ENCODE measurements at places on chromosomes 3 and 15. TPM values are rescaled to one million over a fixed set of nuclear protein-coding genes. Genes with fewer than 3 reads are reported as not detected.

Gene MYH15
- not detected for total RNA-seq

Gene XCR1
- 0.15 TPM for total RNA-seq

Gene FAM3D
- not detected for total RNA-seq

DNA sequence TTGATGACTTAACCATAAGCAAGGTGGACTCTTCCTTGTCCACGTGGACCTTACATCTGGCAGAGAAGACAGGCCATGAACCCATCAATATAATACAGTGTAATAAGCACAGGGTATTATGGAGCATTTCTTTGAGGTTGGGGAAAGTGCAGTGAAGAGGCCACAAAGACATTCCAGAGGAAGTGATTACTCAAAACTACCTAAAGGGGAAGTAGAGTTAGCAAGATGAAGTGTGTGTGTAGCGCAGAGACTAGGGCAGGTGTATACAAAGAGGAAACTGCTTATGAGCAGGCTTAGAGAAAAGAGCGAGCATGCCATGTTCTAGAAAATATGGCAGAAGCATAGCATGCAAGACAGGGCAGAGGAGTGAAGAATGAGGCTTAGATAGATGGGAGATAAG lies 17.9 kb downstream of the CP start:
- no peak for DNase-seq
- H3K36me3 ChIP-seq, result no peaks in the 10 kb centered on the region
- no peak overlapping the region for H3K4me3 ChIP-seq
- H3K4me1 ChIP-seq, result no peaks in the 10 kb centered on the region

GRCh38 chr3:193677734-193678133 lies 84.7 kb downstream of the OPA1 start:
- H3K4me3 ChIP-seq, result no peak overlapping the region
- no peaks in the 10 kb centered on the region for H3K4me1 ChIP-seq
- no peaks in the 10 kb centered on the region for H3K36me3 ChIP-seq
- no peak for DNase-seq
- no peaks in the 10 kb centered on the region for H3K27me3 ChIP-seq

GRCh38 chr3:177597311-177598096 lies 400.2 kb upstream of the TBL1XR1 start:
- H3K36me3 ChIP-seq, result no peaks in the 10 kb centered on the region
- no peak overlapping the region for H3K4me3 ChIP-seq
- peak overlapping the region; percentile 76 for H3K27ac ChIP-seq
- no peaks in the 10 kb centered on the region for H3K27me3 ChIP-seq

Gene ARHGAP11A
- total RNA-seq, result not detected
